NCI-H345 (cell line): ENCODE measurements at places on chromosomes 1 and 21.

- DNase-seq = no peak
Measured at GRCh38 chr21:36079010-36079649, 9.3 kb downstream of the CBR1 start.

DNA sequence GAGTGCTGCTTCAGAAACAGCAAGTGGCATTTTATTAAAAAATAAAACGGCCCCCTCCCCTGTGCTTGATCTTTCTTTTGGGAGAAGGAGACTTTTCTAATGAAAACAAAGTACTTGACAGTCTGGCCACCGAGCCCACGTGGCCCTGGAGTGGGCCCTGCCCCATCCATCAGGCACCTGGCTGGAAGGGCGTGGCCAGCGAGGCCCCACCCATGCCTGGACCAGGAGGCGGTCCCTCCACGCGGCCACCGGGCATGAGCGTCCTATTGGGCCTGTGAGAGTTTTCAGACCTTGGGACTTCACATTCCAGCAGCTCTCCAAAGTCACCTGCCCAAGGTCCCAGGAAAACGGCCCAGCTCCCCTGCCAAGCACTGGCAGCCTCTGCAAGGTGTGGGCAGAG lies 144.7 kb downstream of the CASZ1 start:
- no peak for DNase-seq

DNA sequence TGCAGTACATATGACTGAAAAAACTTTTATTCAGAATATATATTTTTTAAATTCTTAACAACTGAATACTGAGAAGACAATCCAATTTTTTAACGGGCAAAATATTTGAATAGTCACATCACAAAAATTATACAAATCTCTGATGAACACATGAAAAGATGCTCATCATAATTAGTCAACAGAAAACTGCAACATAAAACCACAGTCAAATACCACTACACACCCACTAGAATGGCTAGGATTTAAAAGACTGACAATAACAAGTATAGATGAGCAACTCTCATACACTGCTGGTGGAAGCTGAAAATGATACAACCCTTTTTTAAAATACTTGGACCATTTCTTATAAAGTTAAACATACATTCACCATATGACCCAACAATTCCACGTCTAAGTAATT lies 87.7 kb upstream of the TNFSF4 start:
- no peak for DNase-seq

DNA sequence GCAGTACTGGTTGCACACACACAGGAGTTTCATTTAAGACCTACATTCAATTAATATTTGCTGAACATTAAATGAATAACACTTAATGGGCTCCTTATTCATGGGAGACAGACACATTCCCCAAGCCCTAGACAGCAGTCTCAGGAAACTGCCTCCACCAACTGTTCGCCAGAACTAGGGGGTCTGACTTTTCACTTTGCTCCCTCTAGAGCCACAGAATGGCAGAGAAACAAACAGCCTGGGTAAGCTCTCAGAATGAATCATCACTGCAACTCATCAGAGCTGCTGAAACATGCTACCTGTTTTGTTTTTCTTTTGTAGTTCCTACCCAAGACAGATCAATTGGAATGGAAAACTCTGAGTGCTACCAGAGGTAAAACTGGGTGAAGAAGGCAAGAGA lies 31.7 kb downstream of the ELK4 start:
- DNase-seq = no peak
